ENCODE measurements at places on chromosomes 13 and 19.

GRCh38 chr13:71803066-71803465 is 63.9 kb downstream of the DACH1 start:
- no peak for DNase-seq
- H3K36me3 ChIP-seq, result no peaks in the 10 kb centered on the region
- H3K4me1 ChIP-seq, result no peaks in the 10 kb centered on the region
- no peaks in the 10 kb centered on the region for H3K27me3 ChIP-seq

- no peak overlapping the region for H3K27ac ChIP-seq
- no peaks in the 10 kb centered on the region for H3K36me3 ChIP-seq
- no peaks in the 10 kb centered on the region for H3K4me1 ChIP-seq
- no peak for DNase-seq
- no peak overlapping the region for H3K4me3 ChIP-seq
- no peaks in the 10 kb centered on the region for H3K27me3 ChIP-seq
These were observed 14.4 kb upstream of the SACS start for GRCh38 chr13:23447927-23448326.

GRCh38 chr19:48636859-48637448 is at the start of gene DBP:
Gene DBP, minus strand, starts transcription at chr19:48637379. Its CDS starts 385 bp downstream, at chr19:48636994.
- DNase-seq, result no peak
- H3K27ac ChIP-seq, result peak within 1 kb of the TSS; percentile 99
- peak within 1 kb of the TSS; percentile 77 for H3K4me3 ChIP-seq
- H3K27me3 ChIP-seq, result no peaks in the 10 kb centered on the region

- H3K36me3 ChIP-seq, result no peaks in the 10 kb centered on the region
- peak; percentile 50 for DNase-seq
- peaks cover 7% of the 10 kb centered on the region for H3K4me1 ChIP-seq
- no peaks in the 10 kb centered on the region for H3K27me3 ChIP-seq
- H3K27ac ChIP-seq, result peak overlapping the region; percentile 83
These were observed 9.4 kb downstream of the OCEL1 start for GRCh38 chr19:17235300-17235970.

DNA sequence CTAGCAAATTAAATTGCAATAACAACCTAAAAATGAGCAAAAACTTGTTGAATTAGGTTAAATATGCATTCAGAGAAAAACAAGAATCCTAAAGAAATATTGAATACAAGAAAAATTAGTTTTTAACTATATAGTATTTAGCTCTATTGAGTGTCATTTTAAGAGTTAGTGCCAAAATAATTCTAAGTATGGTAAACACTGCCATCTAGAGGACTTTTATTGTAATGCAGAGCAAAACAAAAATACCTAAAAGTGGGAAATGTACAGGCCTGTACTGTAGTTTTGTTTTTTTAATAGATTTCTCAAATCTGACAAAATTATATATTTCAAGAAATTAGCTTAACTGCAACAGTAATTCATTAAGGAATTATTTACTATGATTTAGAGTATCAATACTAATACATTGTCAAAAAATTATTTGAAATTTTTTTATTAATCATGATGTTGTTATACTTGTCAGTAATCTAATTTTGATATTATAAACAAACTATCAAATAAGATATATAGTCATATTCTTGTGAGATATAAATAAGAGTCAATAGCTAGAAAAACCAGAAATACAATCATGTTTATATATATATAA is 8.2 kb upstream of the PCDH9 start:
- no peaks in the 10 kb centered on the region for H3K27me3 ChIP-seq
- H3K27ac ChIP-seq, result no peak overlapping the region
- no peaks in the 10 kb centered on the region for H3K36me3 ChIP-seq
- no peak for DNase-seq
- no peak overlapping the region for H3K4me3 ChIP-seq
- H3K4me1 ChIP-seq, result no peaks in the 10 kb centered on the region

Measured in breast epithelium (tissue), 4 donors.